ENCODE measurements at places on chromosomes 12 and 14. TPM values are rescaled to one million over a fixed set of nuclear protein-coding genes. Genes with fewer than 3 reads are reported as not detected.

GRCh38 chr12:49334681-49335080, 2.3 kb downstream of the C1QL4 start:
- DNase-seq = no peak

The CLEC4C gene
- not detected for total RNA-seq

DNA sequence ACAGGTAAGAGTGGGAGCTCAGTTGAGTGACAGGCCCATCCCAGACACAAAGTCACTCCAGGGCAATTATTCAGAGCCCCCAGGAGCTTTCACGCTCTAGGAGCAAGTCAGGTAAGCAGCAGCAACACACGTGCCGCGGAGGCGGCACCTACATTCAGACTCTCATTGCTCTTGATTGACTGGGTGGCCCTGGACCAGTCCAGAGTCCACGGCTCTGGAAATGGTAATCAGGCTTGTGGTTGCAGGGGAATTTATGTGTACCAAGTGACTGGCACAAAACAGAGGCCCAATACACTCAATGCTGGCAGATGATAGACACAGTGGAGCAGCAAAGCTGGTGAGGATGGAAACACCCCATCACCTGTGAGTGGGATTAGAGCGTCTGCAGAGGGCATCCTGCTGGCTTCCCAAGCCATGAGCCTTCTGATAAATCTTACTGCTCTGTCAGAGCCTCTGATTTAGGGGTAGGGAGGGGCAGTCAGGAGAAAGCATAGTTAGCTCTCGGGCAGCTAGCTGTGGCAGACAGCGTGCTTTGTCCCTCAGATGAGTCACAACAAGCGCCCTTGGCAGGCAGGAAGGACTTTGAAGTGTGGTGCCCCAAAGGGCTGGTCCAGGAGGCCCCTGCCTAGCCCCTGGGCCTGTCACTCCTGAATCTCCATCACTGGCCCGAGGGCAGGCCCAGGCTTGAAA, 344.7 kb downstream of the CACNA1C start:
- no peak for DNase-seq

GRCh38 chr12:47757840-47758583, 668 bp downstream of the RAPGEF3 start:
- no peak for DNase-seq

The ARID2 gene
- total RNA-seq = 63.3 TPM

The KRT1 gene
- total RNA-seq = 3.1 TPM

GRCh38 chr12:2616763-2617162, 178.0 kb upstream of the FKBP4 start:
- DNase-seq = no peak

DNA sequence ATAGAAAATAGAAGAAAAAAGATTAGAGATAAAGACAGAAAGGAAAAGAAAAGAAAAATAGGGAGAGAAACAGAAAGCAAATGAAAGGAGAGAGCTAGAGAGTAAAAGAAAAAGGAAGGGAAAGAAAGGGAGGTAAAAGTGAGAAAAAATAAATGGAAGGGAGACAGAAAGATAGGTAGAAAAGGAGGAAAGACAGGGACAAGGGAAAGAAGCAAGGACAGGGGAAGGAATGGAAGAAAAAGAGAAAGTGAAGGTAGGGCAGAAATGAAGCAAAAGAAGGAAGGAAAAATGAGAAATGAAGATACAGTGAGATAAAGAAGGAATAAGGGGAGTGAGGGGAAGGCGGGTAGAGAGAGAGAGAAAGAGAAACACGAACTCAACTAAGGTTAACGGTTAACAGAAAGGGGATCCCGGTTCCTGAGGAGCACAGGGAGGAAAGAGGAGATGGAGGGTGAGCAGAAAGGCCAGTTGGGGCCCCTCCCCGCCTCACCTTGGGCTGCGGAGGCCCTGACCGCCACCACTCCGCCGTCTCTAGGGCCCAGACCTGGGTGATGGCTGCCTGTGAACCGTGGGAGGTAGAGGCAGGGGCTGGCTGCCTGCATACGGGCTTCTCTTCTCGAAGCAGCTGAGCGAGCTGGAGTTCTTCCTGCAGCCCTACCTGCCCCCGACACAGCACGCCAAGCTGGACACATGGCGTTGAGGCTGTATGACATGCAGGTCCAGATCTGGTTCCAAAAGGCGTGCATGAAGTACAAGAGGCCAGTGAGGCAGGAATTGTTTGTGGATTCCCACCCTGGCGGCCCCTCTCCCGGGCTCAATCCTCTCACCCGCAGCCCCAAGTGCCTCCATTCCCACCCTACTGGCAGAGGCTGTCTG, 59.5 kb downstream of the SMUG1 start:
- DNase-seq = no peak

- DNase-seq = no peak
These were observed 17.3 kb upstream of the CHGA start for GRCh38 chr14:92905667-92906066.

The FOXN4 gene
- not detected for total RNA-seq

The GPRC5D gene
- not detected for total RNA-seq

GRCh38 chr12:49924628-49925246, 21.0 kb upstream of the FAIM2 start:
- no peak for DNase-seq

All from T-helper 17 cell (primary cell).